ENCODE measurements at places on chromosomes 4 and X. TPM values are rescaled to one million over a fixed set of nuclear protein-coding genes. Genes with fewer than 3 reads are reported as not detected.

DNA sequence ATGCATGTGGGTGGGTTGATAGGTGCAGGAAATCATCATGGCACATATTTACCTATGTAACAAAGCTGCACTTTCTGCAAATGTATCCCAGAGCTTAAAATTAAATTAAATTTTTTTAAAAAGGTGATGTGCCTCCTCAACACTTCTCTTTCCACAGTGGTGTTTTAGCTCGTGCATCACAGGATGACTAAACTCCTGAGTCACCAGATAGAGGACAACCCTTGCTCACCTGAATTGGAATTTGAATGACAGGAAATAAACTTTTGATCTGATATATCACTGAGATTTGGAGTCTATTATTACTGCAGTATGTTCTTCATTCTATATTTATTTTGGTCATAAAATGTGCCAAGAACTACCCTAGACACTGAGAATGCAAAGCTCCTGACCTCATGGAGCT lies 185.3 kb downstream of the MAPK10 start:
- no peak for DNase-seq

GRCh38 chr4:100657187-100657586 lies 139.4 kb upstream of the EMCN start:
- DNase-seq, result no peak

Gene KLHL4
- total RNA-seq, result 0.97 TPM

DNA sequence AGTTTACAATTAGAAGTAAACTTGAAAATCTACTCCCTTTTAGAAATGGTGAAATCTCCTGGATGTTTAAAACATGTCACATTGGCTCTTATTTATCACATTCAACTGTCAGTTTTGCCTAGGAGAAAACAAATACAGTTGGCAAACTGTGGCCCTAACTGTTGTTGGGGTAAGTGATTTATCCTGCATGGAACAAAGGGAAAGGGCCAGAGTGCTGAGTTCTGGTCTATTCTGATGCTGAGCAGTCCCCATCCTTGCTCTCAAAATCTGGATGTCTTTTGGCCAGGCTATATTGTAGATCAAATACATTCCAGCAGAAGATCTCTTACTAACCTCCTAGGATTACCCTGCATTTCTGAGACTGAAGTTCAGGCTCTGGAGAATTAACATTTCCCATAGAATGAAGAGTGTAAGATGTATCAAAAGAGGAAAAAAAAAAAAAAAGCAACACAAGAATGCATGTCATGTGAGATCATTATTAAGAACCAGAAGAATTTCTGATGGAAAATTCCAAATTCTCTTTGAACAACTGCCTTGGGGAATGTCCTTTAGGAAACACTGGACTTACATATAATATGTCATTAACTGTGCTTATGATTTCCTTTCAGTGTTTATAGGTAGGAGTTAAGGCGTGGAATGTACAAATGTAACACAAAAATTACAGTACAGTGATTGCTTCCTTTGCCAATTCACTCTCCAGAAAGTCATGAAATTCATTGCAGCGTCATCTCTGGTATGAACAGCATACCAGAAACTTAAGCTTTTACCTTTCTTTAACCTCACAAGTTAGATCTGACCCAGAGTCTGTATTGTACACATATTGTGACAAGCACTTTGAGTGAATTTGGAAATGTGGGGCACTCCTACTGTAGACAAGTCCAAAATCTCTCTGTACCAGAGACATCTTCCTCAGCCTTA lies 1012.5 kb upstream of the LCORL start:
- DNase-seq, result no peak

GRCh38 chr4:77433418-77433733 lies 172.2 kb upstream of the CXCL13 start:
- DNase-seq, result peak; percentile 34

Gene PNMA6F
- total RNA-seq, result not detected

- DNase-seq, result peak; percentile 71
Observed at GRCh38 chrX:13223868-13224567, 95.8 kb downstream of the ATXN3L start.

DNA sequence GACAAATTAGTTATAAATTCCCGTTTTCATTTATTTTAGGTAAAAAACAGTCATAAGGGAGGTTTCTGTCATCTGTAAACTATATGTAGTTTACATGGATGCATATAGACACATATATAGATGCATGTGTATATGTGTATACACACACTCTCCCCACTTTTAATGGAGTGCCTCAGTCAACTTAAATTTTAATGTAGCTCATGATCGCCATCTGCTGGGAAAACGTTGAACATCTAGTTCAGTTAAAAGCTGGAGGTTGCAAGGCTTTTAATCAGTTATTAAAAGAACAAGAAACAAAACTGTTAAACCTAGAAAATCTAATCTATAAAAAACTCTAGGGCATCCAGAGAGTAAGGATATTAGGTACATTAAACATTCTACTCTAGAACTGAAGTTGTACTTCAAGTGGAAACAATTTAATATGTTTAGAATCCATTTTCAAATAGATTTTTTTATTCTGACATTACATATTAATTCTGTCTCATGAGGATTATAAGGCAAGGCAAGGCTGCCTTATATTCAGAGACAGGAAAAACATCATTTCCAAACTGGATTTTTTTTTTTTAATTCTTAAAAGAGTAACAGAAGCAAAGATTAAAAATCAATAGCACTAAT lies 122.6 kb downstream of the SHISA3 start:
- peak; percentile 55 for DNase-seq

Gene SSX1
- total RNA-seq, result not detected

Gene COMMD8
- total RNA-seq, result 39.3 TPM

Gene ASB5
- total RNA-seq, result 7.4 TPM

Gene SLAIN2
- total RNA-seq, result 99.7 TPM

GRCh38 chr4:1285790-1286553 lies 3.7 kb upstream of the MAEA start:
- DNase-seq, result no peak

Gene TMEM271
- total RNA-seq, result not detected

Gene CXorf65
- total RNA-seq, result not detected

Gene ITGB1BP2
- 6.5 TPM for total RNA-seq

DNA sequence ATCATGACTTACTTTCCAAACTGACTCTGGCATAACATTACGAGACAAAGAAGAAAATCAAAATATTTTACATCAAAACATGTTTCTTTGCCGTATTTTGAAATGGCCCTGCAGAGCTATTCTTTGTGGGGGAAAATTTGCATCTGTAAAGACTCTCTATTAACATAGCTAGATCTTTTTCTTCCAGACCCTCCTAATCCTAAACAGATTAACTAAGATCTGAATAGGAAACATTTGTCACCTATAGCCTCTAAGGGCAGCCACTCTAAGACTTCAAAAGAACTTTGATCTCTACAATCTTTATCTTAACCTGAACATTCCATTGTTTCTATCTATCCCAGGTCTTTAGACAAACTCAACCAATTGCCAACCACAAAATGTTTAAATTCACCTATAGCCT lies 176.6 kb upstream of the CENPE start:
- no peak for DNase-seq

DNA sequence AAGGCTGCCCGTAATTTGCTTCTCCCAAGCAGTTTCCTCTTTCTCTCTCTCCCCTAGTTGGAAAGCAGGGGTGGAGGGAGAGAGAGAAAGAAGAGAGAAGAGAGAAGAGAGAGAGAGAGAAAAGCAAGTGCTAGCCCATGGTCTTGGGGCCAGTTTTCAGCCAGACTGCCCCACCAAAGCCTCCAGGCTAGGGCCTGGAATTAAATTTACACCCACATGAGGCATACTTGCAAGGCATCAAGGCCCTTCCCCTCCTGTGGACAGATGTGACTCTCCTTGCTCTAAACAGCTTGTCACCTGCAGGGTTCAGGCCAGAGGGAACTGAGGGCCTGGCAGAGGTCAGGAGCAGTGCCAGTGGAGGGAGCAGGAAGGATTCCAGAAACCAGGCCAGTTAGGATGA lies 1.7 kb upstream of the CXCR3 start:
- DNase-seq, result no peak

Gene HPGDS
- total RNA-seq, result not detected

GRCh38 chr4:36209941-36210649 lies 34.2 kb downstream of the ARAP2 start:
- no peak for DNase-seq

DNA sequence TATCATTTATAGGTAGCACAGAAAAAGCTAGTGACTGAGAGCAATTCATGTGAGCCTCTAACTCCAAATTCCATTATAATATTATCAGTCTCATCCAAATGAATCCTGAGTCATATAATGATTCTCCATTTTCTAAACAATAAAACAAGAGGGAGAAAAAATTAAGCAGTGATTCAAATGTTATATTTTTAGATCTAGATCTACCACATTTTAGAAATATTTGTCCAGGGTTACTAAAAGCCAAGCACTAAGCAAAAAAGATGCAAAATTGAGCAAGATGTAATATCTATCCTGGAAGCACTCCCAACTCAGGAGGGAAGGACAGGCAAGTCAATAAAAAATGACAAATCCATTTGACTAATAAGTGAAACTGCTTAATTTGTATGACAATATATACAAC lies 172.8 kb downstream of the FBXW7 start:
- DNase-seq, result no peak

DNA sequence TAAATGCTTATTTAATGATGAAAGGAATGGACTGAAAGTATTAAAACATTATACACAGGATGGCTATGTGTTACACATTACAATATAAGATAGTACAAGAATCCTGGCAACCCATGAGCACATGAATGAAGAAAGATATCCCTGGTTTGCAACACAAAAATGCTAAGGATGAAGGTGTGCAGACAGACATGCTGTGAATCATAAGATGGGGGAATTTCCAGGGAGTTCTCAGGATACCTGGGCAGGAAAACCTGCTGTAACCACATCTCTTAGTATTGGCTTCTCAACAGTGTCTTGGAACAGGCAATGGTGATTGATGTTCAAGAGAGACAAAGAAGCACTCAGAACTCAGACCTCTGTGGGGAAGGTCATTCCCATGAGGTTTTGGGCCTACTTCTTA lies 23.9 kb upstream of the ANOS1 start:
- DNase-seq, result no peak

Gene TMEM255A
- total RNA-seq, result not detected

Gene SSX4B
- not detected for total RNA-seq

Gene CENPC
- total RNA-seq, result 18.1 TPM
